ENCODE measurements at places on chromosomes 6 and 20.

DNA sequence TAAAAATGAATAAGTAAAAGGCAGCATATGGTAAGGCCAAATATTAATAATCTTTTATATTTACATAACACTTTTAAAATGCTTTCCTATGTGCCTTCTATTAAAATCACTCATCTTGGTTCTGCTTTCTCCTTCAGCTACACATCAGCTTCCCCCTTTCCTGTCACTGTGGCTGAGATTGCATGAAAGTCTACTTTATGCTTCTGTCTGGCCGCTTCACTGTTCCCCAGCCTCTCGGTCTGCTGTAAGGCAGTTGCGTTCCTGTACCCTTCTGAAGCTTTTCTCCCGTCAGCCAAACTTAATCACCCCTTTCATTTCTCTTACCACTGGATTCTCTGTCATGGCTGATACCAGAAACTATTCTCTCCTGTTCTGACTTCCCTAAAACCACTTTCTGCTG is 34.6 kb downstream of the SOX4 start:
- no peak for DNase-seq

DNA sequence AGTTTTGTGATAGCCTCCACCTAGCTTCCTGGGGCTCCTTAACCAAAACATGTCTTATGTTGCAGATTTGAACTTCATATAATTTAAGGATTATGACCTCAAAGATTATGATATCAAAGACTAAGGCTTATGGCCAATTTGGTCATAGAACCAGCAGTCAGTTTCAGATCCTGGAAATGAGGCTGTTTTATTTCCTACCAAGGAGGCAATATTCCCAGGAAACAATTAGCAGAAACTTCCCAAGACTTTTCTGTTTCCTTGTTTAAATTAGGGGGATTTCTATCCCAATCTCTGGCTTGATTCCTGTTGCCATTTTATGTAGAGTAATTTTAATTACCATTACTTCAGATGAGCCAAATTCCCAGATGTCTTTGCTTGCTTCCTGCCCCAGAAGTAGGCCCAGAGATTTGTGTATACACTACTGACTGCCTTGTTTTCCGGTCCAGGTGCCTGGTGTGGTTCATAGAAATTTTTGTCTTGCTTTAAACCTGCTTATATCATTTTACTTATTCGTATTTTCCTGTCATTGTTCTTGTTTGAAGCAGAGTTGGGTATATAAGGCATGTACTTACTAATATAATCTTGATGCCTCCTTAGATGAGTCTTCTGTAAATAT is 119.2 kb upstream of the TMEM170B start:
- no peak for DNase-seq

GRCh38 chr6:82017288-82017687 is 230.3 kb downstream of the IBTK start:
- DNase-seq = no peak

DNA sequence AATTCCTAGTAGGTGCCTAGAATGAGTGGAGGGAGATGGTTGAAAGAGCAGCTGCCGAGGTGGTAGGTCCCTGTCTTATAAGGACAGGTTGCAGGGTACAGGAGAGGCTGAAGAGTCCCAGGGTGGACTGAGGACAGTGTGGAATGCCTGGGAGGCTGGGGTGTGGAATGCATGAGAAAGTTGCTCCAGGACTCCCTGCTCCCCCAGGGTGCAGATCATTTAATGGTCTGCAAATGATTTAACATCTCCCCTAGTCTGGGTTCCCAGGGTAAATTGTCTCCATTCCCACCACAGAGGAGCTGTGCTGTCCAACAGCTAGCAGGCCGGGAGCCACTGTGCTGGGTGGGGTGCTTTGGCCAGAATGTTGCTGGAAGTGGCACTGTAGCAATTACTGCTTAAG is 76.0 kb downstream of the CD83 start:
- no peak for DNase-seq

DNA sequence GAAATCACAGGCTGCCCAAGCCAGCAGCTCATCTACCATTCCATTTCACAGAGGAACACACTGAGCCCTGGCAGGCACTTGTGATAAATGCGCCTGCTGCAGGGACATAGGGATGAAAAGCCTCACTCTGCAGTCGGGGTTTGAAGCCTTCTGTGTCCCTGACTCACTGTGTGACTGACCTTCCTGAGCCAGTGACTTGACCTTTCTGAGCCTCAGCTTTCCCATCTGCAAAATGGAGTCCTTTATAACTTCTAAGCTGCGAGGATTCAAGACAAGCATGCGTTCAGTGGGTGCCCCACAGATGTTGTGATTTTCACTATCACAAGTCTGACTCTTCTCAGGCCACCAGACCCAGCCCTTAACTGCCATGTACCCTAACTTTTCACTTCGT is 5.5 kb downstream of the TGM2 start:
- DNase-seq = no peak

DNA sequence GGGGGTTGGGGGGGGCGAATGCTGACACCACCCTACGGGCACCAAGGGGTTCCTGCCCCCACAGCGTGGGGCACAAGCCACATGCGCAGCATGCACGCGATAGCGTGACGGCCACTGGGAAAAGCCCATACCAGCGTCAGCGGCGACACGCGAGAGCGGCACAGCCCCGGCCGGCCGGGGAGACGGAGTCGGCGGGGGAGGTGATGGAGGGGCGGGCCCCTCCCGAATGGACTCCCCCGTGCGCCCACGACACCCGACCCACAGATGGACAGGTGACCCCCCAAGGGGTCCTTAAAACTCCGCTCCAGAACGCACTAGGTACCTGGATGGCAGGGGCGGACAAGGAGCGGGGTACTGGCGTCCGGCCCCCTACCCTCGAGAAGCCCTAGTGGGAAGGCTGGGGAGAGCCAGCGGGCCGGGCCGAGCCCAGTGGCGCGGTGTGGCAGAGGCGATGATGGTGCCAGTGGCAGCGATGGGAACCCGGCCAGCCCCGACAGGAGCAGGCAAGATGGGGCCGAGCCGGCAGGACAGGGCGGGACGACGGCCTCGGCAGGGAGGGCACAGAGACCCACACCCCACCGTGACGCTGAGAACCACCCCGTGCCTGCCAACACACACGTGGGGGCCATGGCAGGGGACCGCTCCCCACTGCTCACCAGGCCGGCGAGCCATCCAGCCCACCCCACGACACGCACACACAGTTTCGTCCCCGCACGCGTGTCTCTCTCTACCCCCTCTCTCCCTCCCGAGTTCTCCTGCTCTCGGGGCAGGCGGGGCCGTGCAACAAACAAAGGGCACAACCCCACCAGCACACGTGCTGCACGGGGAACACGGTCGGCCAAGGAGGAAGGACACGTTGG is 1959.8 kb upstream of the DEFB115 start:
- DNase-seq = no peak

DNA sequence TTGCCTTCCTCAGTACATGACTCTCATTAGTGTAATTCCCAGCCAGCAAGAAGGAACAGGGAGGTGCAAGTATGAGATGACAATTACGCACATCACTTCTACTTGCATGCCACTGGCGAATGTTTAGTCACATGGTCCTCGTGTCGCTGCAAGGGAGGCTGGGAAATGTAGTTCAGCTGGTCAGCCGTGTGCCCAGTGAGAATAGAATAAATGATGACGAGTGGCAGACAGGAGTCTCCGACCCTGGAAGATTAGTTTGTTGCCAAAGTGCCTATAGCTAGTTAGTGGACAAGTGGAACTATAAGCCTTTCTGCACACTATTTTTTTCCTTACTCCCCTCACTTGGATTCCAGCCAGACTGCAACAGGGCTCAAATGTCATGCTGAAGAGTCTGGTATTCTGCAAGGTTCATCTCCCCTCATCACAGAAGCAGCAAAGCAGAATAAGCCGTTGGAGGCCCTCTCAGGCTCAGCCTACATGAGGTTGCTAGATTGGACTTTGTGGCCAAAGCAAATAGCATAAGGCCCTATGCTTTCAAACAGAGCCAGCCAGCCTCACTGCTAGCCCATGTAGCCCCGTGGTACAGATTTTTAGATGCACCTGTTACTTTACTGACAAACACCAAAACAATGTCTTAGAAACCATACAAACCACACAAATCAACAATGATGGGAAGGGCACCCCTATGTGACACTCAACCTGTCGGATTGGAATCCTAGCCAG is 9.7 kb downstream of the LINC00237 start:
- DNase-seq = no peak

- DNase-seq = no peak
Measured at GRCh38 chr6:92648364-92649086, 770.8 kb downstream of the EPHA7 start.

GRCh38 chr6:87600576-87600975 is 10.6 kb downstream of the ORC3 start:
- no peak for DNase-seq

DNA sequence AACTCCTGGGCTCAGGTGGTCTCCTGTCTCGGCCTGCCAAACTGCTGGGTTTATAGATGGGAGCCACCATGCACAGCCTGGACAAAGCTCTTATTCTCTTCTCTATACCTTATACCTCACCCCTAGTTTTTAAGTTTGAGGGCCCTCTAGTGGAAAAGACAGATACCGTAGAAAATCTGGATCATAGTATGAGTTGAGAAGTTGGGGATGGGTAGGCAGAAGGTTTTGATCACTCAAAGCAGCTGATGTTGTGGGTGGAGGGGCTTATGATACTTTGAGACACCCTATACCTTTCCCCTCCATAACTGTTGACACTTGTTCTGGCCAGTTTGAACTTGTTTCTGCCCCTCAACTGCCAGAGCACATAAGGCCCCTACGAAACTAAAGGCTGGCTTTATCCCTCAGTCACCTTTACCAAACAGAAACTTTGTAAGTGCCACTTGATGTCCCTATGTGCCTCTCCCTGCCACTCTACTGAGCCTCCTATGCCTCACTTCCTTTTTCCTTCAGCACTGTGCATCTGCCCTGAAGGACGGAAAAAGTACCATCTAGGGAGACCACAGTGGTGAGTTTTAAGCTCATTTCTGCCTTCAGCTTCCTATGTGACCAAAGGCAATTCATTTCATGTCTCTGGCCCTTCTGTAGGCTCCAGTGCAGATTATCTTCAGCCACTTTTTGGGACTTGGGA is 28.6 kb downstream of the RALY start:
- DNase-seq = no peak

DNA sequence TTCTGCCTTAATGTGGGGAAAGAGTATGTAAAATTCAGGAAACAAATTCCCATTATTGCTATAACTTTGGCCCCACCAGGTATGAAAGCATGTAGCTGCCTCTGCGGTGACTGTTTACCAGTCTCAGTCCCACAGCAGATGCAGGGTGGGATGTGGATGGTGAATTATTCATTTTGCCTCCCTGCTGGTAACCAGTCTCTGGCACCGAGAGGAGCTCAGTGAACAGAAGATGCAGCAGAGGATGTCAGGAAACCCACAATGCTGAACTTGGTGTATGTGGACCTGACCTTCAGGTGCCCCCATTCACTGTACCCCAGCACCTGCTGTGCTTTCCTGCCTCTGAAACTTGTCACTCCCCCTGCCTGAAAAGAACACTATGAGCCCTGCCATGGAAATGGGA is 8.8 kb upstream of the METTL24 start:
- no peak for DNase-seq

DNA sequence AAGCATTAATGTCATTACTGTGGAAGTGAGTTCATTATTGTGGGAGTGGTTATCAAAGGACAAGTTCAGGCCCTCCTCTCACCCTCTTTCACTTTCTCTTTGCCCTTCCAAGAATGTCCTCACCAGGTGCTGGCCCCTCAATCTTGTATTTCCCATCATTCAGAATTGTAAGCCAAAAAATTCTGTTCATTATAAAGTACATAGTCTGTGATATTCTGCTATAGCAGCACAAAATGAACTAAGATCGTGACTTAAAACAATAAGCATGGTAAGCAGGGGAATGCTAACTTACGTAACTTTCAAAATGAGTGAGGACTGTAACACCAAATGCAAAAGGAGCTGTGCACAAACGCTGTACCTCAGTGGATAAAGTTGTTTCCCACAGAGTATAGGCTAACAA is 515.7 kb upstream of the BTBD3 start:
- DNase-seq = no peak

GRCh38 chr20:2602046-2602735 is 50.2 kb upstream of the NOP56 start:
- no peak for DNase-seq

DNA sequence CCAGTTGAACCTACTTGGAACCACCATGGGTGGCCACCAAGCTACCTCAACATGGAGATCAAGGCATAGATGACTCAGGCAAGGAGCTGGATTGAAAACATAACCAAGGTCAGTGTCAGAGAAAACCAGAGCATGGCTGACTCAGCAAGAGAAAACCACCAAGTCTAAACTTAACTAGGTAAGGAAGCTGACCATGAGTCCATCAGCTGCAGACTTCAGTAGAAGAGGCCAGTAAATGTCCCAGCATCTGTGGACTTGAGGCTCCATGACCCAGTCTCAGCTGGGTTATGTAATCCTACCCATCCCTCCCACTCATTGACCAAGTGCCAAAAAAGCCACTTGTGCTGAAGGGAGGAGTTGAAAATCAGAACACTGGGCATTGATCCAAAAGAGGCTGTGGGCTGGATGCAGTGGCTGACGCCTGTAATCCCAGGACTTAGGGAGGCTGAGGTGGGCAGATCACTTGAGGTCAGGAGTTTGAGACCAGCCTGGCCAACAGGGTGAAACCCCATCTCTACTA is 93.7 kb upstream of the CBLN4 start:
- DNase-seq = no peak

GRCh38 chr20:32432277-32432676 is 74.1 kb downstream of the ASXL1 start:
- DNase-seq = no peak

GRCh38 chr6:73694711-73695411 is 1.1 kb upstream of the CD109 start:
- no peak for DNase-seq

DNA sequence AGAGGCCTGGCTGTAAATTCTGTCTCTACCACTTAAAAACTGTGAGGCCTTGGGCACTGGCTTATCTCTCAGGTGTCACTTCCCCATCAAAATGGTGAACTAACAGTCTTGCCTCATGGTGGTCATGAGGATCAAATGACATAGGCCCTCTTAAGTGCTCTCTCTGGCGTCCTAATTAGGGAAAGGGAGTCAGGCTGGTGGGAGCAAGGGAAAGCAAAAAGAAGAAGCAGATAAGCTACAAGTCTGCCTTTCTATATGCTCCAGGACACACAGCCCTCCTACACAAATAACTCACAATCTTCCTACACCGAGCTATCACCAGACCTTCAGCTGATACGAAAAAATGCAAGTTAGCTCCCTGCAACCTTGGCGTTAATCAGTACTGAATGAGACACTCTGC is 19.5 kb upstream of the SLC22A16 start:
- DNase-seq = no peak

DNA sequence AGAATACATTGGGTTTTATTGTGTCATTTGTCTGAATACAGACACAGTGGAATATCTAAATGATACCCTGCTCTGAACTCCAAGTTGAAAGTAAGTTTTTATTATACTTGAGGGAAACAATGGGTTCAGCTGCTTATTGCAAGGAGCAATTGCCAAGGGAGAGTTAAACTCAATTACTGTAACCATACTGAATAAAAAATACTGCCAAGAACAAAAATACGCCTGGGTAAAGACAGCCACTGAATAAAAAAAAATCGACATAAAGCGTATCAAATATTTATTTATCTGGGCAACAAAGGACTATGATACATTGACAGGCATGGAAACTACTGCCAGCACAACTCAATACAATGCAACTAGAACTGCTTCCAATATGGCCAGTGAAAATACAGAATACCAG is 18.1 kb downstream of the TFAP2A start:
- DNase-seq = no peak

Data from activated T-helper 1 cell treated with anti-CD3 and anti-CD28 coated beads, Interleukin-12 subunit alpha, Interleukin-12 subunit beta, Interleukin-2, Interleukin-4 antibody, amounts not matched to agents 30 ng/mL and 10 ng/mL and 1 ng/mL, durations not matched to agents 14 hours and 24 hours and 36 hours (primary cell).